Cerebellar cortex (tissue), 1 donor: ENCODE measurements at places on chromosomes 5 and 9.

DNA sequence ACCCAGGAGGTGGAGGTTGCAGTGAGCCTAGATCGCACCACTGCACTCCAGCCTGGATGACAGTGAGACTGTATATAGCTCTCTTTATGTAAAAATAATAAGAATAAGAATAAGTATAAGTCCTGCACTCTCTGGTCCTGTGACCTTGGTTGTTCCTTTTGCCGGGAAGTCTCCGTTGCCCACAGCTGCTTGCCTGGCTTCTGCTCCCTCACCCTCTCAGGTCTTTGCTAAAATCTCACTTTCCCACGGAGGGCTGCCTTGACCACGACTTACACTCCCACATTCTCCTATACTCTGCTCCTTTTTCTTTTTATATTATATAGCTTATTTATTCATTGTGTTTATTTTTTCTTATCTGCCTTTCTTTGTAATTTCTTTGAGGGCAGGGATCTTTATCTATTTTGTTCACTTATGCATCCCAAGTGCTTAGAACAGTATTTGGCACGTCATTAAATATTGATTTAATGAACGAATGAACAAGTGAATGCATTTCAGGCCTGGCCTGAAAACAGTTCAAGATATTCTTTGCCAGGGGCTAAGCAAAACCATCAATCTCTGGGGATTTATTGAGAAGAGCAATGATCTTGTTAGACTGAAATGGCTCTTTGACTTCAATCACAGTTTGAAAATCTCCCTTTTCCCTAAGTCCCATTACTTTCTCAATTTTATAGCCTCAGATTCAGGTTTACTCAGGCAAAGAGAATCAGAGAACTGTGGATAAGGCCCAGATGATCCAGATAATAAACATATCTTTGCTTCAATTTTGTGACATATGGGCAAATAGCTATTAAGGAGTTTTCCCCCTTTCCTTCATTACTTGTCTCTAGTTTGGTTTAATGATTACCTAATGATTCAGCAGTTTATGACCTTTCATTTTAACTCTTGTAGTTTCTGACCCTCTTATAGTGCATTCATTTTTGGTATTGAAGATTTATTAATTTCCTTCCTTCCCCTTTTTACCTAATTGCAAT, 60.8 kb upstream of the TMC1 start:
- no peak for DNase-seq

DNA sequence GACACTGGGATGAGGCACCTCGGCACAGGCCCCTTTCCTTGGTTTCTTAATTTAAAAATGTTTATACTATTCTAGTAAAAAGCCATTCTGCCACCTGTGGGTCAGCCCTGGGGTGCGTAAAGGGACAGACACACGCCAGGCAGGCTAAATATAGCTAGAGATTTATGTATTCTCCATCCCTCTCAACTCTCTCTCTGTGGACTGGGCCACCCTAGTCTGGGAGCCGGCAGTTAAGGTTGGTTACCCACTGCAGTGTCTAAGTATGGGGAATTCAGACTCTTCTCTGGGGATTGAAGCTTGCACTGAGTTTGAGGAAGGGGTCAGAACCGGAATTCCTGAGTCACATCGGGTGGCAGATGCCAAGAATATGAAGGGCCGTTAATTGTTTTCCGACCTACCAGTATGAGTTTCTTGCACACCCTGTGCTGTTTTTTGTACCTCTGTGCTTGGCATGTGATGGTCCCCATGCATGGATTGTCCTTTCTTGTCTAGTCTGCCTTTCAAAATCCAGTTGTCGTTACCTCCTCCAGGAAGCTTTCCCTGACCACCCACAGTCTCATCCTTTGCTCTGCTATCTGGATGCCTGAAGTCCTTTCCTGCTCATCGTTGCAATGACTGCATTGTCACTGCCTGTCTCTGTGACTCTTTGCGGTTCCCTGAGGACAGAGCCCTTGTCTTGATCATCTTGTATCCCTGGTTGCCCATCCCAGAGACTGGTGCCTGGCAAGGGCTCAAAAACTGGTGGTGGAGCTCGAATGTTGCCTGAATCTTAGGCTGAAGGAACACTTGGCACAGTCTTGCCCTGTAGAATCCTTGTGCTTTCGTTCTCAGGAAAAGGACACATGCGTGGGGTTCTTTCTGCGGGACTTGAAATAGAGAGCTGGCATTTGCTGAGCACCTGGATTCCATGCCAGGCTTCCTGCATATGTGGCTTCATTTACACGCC, 2.1 kb downstream of the NEURL1B start:
- DNase-seq, result peak; percentile 50

- peak; percentile 28 for DNase-seq
Observed at GRCh38 chr5:119022017-119022745, 33.8 kb upstream of the DTWD2 start.

- DNase-seq, result no peak
Observed at GRCh38 chr9:113674436-113674835, 201.7 kb upstream of the ZNF618 start.

DNA sequence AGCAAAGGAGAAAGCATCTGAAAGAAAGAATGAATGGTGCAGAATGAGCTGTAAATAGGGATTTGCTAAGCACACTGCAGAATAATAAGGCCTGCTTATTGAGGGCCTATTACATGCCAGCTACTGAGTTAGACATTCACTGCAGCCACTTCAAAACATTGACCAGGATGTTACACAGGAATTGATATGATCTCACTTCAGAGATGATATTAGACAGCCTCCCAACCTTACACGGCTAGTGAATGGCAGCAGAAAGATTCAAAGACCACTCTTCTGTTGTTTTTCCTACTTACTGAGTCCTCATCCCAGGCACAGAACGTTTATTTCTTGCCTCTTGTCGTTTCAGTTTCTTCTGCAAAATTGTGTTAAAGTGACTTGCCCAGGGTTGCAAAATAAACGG, 1209.9 kb upstream of the WWC1 start:
- DNase-seq, result no peak

DNA sequence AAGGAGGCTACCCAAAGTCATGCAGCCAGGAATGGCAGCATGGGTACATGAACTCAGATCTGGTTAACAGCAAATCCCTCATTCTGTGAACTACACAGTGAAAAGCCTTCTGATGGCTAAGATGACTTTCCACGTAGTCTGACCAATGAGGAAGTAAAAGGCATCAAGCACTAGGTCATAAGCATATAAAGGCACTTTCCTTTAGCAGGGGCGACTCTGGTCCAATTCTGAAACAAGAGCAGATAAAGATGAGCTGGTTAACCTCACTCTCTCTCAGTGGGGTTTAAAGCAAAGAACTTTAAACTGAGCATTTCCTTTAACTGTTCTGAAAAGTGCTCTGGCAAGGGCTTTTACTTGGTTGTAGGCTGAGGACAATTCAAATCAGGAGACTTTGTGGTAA, 21.1 kb downstream of the PSMB7 start:
- no peak for DNase-seq
